ENCODE measurements at places on chromosomes 13 and 19.

- no peak for DNase-seq
These were observed 38.2 kb downstream of the NFIC start for GRCh38 chr19:3404324-3405260.

GRCh38 chr13:23621316-23621645, 51.1 kb downstream of the TNFRSF19 start:
- DNase-seq = no peak

DNA sequence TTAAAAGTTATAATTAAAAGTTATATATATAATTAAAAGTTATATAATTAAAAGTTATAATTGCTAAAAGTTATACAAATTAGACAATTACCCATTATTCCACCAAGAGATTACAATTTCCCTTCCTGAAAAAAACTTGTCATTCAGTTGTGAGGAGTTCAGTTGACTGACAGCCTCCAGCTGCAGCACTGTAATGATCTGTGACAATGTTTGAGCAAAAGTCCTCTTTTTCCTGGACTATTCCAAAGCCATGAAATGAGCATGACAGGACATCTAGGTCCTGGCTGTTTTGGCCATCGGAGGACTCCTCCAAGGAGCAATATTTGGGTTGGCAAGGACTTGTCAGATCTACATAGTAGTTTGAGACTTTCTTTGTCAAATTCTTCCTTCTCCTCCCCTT, 258.7 kb upstream of the EDNRB start:
- no peak for DNase-seq

DNA sequence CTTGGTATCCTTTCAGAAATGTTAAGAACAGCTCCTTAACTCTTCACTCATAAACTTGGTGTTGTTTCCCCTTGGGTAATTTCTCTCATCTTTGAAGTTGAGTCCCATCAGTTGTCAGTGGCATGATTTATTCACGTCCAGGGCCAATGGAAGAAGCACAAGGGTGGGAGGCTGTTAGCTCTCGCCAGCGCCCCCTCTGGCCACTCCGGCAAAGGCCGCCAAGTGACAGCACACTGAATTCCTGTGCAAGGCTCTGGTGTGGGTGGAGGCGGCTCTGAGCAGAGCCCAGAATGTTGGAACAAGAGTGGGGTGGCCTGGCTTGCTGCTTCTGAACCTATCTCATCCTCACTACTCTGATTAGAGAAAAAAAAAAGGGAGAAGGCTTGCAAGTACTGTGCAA, 13.1 kb upstream of the MEDAG start:
- DNase-seq = no peak

DNA sequence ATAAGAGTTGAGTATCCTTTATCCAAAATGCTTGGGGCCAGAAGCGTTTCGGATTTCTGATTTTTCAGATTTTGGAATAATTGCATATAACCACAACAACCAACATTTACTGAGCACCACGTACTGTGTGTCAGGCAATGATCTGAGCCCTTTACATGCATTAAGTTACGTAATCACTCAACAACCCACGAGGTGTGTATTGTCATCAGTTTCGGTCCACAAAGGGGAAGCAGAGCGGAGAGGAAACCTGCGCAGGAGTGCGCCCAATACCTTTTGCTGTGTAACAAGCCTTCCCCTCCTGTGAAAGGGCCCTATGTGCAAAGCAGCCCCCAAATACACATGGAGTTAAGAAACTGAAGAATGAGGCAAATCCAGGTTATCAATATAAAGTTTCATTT, 20.7 kb upstream of the NLRP12 start:
- DNase-seq = no peak

- DNase-seq = no peak
These were observed at the start of gene EBI3 for GRCh38 chr19:4229179-4229931. Gene EBI3, plus strand, starts transcription at chr19:4229523. Its CDS starts 28 bp downstream, at chr19:4229551.

DNA sequence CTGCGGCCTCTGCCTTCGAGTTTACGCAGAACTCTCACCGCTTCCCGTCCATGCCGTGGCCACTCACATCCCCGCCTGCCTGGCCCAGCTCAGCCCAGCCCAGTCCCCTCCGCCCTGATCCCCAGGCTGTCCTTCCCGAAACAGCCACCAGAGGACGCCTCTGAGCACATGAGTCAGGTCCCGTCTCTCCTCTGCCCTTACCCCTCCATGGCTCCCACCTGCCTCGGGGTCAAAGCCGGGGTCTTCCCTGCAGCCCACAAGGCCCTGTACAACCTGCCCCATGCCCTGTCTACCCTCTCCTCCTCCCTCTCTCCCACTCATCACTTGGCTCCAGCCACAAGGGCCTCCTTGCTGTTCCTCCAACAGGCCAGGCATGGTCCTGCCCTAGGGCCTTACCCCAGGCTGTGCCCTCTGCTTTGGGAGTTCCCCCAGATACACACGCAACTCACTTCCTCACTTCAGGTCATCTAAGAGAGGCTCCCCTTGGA, 8.1 kb upstream of the SEMA6B start:
- peak; percentile 43 for DNase-seq

Data from activated CD4-positive, CD25-positive, alpha-beta regulatory T cell (primary cell).